SK-N-SH (cell line): ENCODE measurements at places on chromosomes 6 and 20.

GRCh38 chr6:16493802-16494201 is 255.4 kb downstream of the GMPR start:
- DNase-seq: no peak

DNA sequence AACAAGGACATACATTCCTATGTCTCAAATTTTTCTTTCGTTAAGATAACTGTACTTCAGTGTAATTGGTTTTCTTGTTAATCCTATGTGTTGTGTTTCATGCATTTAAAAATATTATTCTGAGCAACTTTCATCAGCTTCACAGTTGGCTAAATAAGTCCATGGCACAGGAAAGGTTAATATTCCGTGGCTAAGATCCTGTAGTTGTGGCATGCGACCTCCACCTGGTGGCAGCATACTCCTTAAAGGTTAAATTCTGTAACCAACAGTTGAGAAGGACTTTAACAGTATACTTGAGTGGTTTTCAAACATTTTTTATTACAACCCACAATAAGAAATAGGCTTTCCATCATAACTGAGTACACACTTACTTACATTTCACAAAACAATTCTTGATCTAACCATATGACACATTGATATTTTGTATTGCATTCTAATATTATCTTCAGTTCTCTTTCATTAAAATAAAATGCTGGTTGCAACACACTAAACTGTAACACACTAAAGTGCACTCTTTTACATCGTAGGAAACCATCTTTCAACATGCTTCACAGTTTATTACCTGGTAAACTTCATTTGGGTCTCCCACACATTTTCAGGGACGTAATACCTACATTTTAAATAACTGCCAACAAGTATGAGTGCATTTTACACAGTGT is 118.3 kb downstream of the SLX4IP start:
- DNase-seq: peak; percentile 49

- no peak for DNase-seq
These were observed 21.3 kb downstream of the MLIP start for GRCh38 chr6:54132587-54132986.

DNA sequence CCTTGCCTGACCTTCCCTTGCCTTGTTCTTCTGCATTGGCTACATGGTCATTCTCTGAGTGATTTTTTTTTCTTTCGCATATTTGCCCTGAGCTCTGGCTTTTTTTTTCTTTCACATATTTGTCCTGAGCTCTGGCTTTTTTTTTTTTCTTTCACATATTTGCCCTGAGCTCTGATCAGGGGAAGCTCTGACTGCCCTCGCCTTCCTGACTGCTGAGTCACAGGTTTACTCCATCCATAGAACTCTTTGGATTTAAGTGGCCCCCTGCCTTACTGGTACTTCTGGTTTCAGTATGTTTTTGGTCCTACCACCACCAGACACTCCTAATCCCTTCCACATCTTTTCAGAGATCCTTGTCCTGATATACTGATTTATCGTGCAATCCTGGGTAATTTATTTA is 201.1 kb downstream of the OGFRL1 start:
- no peak for DNase-seq

DNA sequence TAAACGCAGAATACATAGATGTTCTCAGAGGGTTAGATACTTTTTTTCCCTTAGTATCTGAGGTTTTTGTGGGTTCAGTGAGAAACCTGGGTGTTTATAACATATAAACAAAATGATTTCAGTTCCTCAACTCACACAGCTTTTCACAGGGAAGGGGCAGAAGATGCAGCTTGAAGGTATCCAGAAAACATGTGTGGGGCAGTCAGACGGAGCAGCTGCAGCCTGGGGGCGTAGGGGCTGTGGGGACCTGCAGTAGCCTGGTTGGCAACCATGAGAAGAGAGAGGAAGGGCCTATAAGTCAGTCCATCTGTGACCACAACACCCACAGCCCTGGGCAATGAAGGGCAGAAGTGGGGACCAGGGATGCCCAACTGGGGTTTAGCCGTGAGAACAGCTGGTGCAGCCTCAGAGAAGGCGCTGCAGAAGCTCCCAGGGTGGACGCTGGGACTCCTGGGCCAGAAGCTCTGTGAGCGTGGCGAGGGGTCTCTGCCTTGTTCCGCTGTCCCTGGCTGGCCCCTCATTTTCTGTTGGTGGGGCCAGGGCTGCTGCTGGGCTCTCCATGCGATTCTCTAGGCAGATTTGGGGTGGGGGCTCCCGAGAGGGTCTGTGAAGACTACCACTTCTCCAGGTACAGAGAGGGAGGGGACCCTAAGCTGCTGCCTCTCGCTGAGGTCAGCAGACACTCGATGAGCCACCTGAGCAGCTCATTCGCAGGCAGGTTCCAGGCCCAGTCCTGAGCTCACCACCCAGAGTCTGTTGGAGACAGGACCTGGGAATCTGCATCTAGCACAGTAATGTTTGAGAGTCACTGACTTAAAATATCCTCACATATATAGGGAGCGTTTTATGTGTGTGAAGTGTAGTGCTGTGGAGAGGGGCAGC is 181.2 kb downstream of the ZDHHC14 start:
- DNase-seq: peak; percentile 55
